ENCODE measurements at places on chromosomes 4 and X.

DNA sequence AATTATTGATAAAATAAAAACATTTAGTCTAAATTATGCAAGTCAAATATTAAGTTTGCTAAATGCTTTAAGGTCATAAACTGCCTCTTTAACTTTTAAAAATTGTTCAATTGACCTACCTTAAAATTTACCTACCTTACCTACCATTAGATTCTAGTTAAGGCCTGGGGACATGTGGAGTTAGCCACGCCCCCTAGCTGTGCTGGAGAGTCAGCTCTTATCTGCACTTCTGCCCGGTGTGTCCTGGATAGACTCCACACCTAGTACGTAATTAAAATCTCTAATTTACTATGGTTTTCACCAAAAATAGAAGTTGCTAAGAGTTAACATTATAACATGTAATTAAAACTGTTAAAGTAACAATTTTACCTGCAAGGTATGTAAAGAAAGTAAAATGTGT is 22.7 kb downstream of the TENM3 start:
- H3K4me1 ChIP-seq = no peaks in the 10 kb centered on the region
- H3K27me3 ChIP-seq = no peaks in the 10 kb centered on the region
- no peak overlapping the region for H3K27ac ChIP-seq
- no peak overlapping the region for H3K4me3 ChIP-seq

DNA sequence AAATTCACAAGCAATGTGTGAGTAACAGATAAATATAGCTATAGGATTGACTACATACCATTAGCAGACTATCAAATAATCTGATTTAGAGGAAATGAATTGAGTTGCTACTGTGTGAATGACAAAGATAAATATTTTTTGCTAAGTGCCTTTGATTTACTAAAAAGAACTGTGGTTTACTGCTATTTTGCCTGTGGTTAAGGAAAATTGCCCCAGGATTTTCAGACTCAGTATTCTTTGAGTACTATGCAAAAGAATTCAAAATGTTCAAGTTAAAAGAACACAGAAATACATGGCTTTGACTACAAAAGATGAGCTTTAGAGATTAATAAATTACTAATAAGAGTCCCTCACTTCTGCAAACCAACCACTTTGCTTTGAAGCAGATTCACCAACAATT is 853.8 kb downstream of the ADGRL3 start:
- no peak for DNase-seq
- no peaks in the 10 kb centered on the region for H3K4me1 ChIP-seq
- H3K27ac ChIP-seq = no peak overlapping the region
- no peaks in the 10 kb centered on the region for H3K36me3 ChIP-seq

DNA sequence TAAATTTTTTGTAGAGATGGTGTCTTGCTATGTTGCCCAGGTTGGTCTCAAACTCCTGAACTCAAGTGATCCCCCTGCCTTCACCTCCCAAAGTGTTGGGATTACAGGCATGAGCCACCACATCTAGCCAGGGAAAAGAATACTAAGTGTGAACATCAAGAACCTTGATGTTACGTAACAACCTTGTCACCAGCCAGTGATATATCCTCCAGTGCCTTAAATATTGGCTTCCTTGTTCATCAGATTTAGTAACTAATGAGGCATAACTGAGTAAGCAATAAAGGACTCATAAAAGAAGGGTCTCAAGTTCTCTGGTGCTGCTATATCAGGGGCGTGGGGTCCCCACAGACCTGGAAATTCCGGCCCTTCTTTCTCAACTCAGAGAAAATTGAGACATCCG is 60.5 kb upstream of the ENPEP start:
- no peak overlapping the region for H3K4me3 ChIP-seq
- no peak for DNase-seq
- no peaks in the 10 kb centered on the region for H3K27me3 ChIP-seq
- H3K36me3 ChIP-seq = no peaks in the 10 kb centered on the region
- H3K4me1 ChIP-seq = peaks cover 12% of the 10 kb centered on the region

DNA sequence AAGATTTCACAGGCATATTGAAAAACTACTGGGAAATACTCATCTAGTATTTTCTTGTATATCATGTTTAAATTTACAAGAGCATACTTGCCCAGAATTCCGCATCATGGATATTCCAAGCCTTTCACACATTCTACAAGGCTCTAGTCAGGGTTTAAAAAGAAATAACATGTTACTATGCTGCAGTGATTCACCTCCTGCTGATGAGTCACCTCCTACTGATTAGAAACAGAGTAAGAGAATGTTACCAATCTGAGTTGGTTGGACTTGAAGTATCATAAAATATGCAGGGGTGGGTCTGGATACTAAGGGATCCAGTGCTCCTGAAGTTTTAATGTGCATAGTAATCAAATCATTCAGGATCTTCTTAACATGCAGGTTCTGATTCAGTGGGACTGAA is 192.0 kb upstream of the ANK2 start:
- H3K4me3 ChIP-seq = no peak overlapping the region
- H3K4me1 ChIP-seq = peaks cover 23% of the 10 kb centered on the region
- H3K27me3 ChIP-seq = no peaks in the 10 kb centered on the region
- DNase-seq = peak; percentile 49
- no peak overlapping the region for H3K27ac ChIP-seq
- H3K36me3 ChIP-seq = no peaks in the 10 kb centered on the region

GRCh38 chr4:154492288-154492687 is 689 bp upstream of the DCHS2 start:
- DNase-seq = no peak
- no peak overlapping the region for H3K4me3 ChIP-seq
- no peak overlapping the region for H3K27ac ChIP-seq
- H3K4me1 ChIP-seq = peaks cover 8% of the 10 kb centered on the region

DNA sequence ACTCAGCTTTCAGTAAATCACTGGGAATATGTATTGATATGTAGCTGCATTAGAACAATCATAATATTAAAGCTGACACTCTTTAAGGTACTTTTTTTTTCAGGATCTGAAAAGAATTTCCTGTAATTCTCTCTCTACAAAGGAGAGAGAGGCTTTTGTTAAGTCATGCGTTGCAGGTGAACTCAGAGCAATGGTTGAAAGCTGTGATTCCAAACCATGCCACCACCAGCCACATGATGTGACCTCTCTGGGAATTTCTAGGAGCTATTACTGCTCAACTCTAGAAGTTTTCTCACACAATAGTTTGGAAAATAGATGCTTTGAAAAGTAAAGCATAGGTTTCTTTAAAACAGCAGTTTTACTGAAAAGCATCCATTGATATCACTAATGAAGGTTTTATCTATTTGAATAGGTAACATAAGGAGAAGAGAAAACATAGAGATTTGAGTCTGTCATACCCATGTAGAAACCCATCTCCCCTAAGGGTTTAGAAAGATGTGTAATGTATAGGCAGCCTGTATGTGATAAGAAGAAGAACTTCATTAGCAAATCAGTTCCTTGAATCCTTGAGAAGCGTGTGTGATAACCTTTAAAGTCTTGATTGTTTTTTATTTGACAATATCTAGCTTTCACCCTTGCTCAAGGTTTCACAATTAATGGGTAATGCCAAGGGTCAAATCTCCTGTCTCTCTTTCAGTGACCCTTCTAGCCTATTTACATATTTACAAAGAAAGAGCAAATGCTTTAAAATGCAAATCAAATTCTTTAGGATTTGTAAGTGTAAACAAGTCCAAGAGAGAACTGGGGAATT is 161.0 kb upstream of the ANKRD50 start:
- no peaks in the 10 kb centered on the region for H3K4me1 ChIP-seq
- no peak for DNase-seq
- no peaks in the 10 kb centered on the region for H3K36me3 ChIP-seq
- H3K27me3 ChIP-seq = no peaks in the 10 kb centered on the region
- no peak overlapping the region for H3K4me3 ChIP-seq

GRCh38 chr4:86640469-86640868 is 46.4 kb downstream of the PTPN13 start:
- no peaks in the 10 kb centered on the region for H3K27me3 ChIP-seq
- H3K4me1 ChIP-seq = no peaks in the 10 kb centered on the region
- H3K4me3 ChIP-seq = no peak overlapping the region

- no peaks in the 10 kb centered on the region for H3K36me3 ChIP-seq
- H3K4me3 ChIP-seq = no peak overlapping the region
- H3K4me1 ChIP-seq = no peaks in the 10 kb centered on the region
- DNase-seq = no peak
- no peak overlapping the region for H3K27ac ChIP-seq
Observed at GRCh38 chr4:169510617-169511016, 101.8 kb downstream of the NEK1 start.

- peaks cover 8% of the 10 kb centered on the region for H3K27me3 ChIP-seq
- H3K36me3 ChIP-seq = no peaks in the 10 kb centered on the region
- peaks cover 20% of the 10 kb centered on the region for H3K4me1 ChIP-seq
- peak overlapping the region; percentile 27 for H3K27ac ChIP-seq
- peak overlapping the region; percentile 17 for H3K4me3 ChIP-seq
Observed at GRCh38 chrX:20217271-20217670, 49.4 kb downstream of the RPS6KA3 start.

DNA sequence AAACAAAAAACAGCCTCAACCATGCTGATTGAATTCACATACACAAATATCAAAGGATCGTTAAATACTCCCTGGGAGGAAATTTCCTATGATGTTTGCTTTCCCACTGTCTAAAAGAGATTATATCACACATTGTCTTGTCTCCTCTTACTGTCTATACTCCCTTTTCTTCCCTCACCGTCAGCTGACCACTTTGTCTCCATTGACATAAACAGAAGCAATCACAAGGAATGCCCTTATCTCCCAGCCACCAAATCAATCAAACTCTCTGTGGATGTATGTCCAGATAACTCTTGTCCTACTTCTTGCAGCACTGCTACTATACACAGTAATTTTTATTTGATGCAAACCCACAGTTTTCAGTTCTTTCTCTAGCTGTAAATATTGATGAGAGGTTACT is 12.2 kb upstream of the NUDT9 start:
- DNase-seq = no peak
- no peaks in the 10 kb centered on the region for H3K4me1 ChIP-seq
- no peak overlapping the region for H3K27ac ChIP-seq
- H3K4me3 ChIP-seq = no peak overlapping the region
- no peaks in the 10 kb centered on the region for H3K27me3 ChIP-seq

DNA sequence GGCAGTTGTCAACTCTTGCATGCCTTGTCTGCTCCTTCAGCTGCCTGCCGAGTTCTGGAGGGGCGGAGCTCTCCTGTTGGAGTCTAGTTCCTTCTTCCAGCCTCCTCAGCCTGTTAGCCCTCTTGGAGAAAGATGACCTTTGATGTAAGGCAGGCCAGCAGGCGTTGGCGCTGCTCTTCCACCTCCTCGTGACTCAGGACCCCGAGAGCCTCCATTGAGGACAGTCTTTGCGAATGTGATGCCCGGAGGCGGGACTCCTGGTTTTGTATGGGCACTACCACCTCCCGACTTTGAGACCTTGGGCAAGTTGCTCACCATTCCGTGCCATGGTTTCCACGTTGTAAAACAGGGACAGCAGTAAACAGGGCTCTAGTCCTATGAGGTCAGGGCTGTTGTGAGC is 108.3 kb downstream of the TENM3 start:
- H3K4me1 ChIP-seq = no peaks in the 10 kb centered on the region
- no peak for DNase-seq
- no peak overlapping the region for H3K27ac ChIP-seq
- H3K27me3 ChIP-seq = no peaks in the 10 kb centered on the region
- no peaks in the 10 kb centered on the region for H3K36me3 ChIP-seq

DNA sequence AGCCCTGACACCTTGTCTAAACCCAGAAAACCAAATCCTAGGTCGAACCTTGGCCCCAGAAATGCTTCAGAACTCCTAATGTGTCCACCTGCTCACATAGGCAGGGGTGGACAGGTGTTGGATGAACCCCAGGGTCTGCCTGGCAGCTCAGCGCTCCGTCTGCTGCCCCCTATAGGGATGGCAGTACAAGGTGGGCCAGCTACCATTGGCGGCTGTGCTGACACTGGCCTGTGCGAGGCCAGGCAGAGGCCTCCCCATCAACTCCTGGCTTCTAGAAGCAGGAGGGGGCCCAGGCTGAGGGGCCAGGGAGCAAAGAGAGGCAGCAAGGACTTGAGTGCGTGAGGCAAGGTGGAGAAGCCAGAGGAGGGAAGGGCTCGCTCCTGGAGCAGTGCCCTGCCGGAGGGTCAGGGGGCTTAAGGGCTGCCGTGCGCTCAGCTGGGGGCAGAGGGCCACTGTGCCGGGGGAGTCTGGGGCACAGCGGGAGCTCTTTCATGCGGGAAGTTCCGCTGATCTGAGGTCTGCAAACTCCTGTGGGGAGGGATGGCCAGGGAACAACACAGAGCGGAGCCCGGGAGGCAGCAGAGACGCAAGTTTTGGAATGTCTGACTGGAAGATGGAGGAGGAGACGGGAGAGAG is 20.6 kb downstream of the CCNQ start:
- H3K27me3 ChIP-seq = no peaks in the 10 kb centered on the region
- no peaks in the 10 kb centered on the region for H3K4me1 ChIP-seq
- H3K36me3 ChIP-seq = no peaks in the 10 kb centered on the region
- no peak overlapping the region for H3K27ac ChIP-seq
- DNase-seq = no peak
- no peak overlapping the region for H3K4me3 ChIP-seq

DNA sequence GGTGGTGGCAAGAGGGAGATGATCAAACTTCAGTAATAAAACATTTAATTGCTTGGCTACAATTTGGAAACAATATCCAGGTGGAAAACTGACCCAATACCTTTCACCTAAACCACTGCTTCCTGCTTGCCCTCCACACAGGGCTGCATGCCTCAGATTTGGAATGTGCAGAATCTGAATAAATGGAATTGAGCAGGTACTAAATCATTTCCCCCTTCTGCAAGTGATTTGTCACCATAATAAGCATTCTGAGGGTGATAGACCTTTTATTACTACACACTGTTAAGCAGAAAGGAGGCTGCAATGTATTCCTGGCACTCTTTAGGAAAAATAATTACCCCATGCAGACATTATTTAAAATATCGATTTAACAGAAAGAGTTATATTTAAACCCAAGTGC is 291.8 kb downstream of the IDS start:
- no peaks in the 10 kb centered on the region for H3K4me1 ChIP-seq
- no peaks in the 10 kb centered on the region for H3K27me3 ChIP-seq
- no peaks in the 10 kb centered on the region for H3K36me3 ChIP-seq

DNA sequence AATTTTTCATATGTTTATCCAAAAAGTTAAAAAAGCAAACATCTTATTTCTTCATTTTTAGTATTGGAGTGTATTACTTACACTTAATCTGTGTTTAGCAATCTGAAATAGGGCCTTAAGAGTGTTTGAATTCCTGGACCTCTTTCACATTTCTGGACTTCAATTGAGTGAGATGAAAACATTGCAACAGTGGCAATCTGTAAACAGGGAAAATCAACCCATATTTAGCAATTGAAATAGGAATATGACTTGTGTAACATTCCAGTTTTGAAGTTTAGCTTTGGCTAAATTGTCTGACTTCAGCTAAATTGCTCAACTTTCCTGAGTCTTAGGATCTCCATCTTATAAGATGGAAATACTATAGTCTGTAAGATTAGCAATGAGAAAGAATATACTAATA is 34.6 kb upstream of the FHL1 start:
- no peak overlapping the region for H3K4me3 ChIP-seq
- no peaks in the 10 kb centered on the region for H3K4me1 ChIP-seq
- DNase-seq = no peak
- H3K27me3 ChIP-seq = no peaks in the 10 kb centered on the region

DNA sequence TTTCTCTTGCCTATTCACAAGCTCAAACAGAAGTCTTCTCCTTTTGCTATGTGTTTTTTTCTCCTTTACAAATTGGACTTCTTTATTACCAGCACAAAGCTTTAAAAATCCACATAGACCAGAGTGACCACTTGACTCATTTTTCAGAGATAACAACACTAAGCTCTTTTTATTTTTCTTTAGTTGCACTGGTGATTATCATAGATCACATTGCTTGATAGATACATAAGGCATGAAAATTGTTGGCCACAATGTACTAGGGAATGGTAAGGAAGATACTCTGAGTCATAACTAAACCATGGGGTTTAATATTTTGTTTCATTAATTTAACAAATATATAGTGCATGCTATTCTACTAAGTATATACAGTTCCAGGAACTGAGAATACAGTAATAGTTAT is 159.0 kb downstream of the GASK1B start:
- H3K27me3 ChIP-seq = no peaks in the 10 kb centered on the region
- no peak overlapping the region for H3K4me3 ChIP-seq
- no peak for DNase-seq
- H3K36me3 ChIP-seq = no peaks in the 10 kb centered on the region
- no peak overlapping the region for H3K27ac ChIP-seq
